Mesothelial cell of epicardium (in vitro differentiated cells): ENCODE measurements at places on chromosomes 16 and 17.

GRCh38 chr17:10729334-10730193 lies at the start of gene TMEM220:
Gene TMEM220 (minus strand): TSS chr17:10730023. CDS start chr17:10729851, 172 bp downstream.
- DNase-seq: peak; percentile 73

GRCh38 chr17:83200231-83200699 lies 120.9 kb downstream of the METRNL start:
- DNase-seq: no peak

GRCh38 chr16:29899516-29900101 lies at the start of gene SEZ6L2:
Gene SEZ6L2 (minus strand): TSS chr16:29899550. CDS start chr16:29899019, 531 bp downstream.
- peak; percentile 92 for DNase-seq

DNA sequence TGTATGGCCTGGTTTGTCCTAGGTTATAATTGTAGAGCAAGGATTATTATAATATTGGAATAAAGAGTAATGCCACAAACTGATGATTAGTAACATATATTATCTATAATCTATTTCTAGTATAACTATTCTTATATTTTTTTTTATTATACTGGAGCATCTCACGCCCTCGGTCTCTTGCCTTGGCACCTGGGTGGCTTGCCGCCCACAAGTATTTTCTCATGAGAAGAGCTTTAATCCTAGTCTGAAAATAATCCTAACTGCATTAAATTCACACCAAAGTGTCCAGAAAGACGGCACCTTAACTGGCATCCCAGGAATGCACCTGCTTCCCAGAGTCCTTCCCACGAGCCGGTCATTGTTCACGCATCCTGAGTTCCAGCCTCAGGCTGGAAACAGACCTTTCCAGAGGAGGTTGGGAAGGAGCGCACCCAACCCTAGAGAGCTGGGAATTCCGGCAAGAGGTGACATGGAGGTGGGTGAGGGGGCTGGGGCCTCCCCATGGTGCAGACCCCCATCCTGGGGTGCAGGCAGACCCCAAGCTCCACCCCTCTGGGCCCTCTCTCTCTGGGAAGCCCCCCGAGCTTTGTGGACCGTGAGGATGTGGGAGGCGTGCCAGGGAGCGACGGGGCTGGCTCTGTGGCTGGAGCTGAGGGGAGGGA lies 15.9 kb downstream of the CHMP1A start:
- DNase-seq: no peak

- DNase-seq: no peak
These were observed at the start of gene KRTAP1-4 for GRCh38 chr17:41029633-41030245. Gene KRTAP1-4 (minus strand): TSS chr17:41030195. CDS start chr17:41030078, 117 bp downstream.

GRCh38 chr16:25235991-25236390 lies 19.2 kb downstream of the AQP8 start:
- DNase-seq: no peak

DNA sequence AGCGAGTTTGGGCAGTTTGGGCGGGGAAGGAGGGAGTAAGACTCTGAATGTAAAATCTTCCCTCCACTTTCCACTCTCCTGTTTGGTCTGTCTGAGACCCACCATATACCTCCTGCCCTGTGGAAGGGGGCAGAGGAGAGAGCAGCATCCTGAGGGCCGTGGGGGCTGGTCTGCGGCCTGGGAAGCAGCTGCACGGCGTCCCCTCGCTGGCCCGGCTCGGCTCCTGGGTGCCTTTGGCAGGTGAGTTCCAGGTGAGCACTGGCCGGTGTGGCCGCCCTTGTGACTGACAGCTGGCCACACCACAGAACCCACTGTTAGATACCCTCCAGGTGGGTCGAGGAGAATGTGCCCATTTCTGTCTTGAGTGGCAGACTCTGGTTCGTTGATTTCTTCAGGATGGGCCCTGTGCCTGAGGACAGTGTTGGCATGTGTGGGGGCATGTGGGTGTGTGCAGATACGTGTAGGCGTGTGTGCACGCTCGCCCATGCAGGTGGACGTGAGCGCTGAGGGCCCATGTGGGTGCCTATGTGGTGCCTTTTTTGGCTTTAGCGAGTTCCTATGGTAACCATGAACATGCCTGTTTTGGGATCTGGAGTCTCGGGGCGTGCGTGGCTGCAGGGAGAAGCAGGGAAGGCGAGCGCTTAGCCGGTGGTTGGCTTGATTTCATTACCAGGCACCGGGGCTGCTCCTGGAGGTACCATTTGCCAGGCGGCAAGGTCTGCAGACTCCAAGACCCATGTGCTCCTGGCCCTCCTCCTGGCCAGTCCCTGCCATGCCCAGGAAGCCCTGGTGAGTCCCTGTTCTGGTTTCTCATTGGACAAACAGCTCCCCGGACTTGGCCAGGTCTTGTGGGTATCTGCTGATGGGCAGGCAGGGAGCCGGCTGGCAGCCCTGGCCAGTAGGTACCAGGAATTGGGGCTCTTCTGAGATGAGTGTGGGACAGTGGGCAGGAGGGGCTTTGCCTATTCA lies 12.4 kb downstream of the RAP1GAP2 start:
- DNase-seq: no peak

GRCh38 chr16:86195863-86196630 lies 297.1 kb downstream of the IRF8 start:
- DNase-seq: peak; percentile 48

- DNase-seq: no peak
These were observed 34.7 kb upstream of the VPS4A start for GRCh38 chr16:69276148-69277115.

GRCh38 chr16:80123189-80123588 lies 417.6 kb upstream of the DYNLRB2 start:
- no peak for DNase-seq

DNA sequence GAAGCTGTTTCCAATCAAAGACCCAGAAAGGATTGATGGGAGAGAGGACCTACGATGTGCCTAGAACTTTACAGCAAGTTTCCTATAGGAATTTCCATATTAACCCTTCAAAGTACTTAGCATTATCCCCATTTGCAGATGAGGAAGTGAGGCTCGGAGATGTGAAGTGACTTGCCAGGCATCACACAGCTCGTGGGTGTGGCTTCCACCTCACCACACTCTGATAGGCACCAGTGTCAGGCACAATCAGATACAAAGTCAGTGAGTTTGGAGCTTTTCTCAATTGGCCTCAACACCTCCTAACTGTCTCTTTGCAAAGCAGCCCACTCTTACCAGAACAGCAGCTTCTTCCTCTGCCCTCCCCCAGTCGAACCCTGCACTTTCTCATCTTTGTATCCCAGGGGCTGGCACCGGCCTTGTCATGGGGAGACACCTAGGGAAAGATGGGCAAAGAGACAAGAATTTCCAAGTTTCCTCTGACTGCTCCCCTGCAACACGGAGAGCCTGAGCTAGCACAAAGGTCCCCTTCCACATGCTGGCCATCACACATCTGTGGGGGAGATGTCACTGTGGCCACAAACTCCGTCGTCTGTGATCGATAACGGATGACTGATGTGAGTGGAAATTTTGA lies 37.4 kb upstream of the CCL1 start:
- no peak for DNase-seq
